HFFc6 (cell line): ENCODE measurements at places on chromosomes 2 and 18. TPM values are rescaled to one million over a fixed set of nuclear protein-coding genes. Genes with fewer than 3 reads are reported as not detected.

DNA sequence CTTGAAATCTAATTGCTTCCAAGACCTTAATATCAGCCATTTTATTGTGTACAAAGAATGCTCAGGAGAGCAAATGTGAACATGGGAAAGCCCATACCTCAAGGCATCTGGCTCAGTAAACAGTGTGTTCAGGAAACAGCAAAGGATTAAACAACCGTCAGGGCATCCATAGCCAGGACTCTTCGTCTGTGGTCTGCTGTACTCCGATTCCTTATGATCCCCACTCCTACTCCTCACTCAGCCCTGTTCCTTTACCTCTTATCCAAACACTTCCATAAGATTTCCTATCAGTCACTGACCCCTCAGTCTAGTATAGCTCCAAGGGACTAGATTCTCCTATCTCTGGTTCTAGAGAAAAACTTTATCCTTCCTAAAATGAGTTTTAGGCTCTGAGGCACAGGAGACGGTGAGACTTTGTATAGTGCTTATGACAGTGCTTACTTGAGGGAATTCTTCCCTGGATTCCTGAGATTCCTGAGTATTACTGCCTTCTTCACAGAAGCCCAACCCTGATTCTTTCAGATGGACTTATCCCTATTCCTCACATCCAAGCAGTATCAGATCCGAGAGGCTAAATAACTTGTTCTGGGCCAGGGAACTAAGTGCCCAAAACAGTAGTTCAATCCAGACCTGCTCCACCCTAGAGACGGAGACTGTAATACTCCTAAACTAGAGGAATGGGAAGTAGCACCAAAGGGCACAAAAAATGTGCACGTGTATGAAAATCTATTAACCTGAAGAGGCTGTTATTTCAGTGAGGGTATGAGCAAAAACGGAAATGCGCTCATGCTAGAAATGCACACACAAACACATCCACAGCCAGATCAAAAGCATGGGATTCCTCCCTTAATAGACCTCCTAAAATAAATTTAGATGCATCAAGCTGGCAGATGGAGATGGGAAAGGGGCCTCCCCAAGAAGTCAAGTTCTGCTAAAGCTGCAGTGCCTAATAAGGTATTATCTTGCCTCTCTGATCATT lies 42.1 kb upstream of the SIGLEC15 start:
- 0 out of 2 replicates have a peak, but pooled peaks cover 4% of the 10 kb centered on the region for H3K36me3 ChIP-seq
- no peaks in the 10 kb centered on the region; the same call in none of the 2 replicates for H3K27me3 ChIP-seq
- peak; percentile 65 for DNase-seq
- H3K4me1 ChIP-seq: peaks cover 85% of the 10 kb centered on the region
- H3K27ac ChIP-seq: peak overlapping the region; percentile 96

CYP26B1 gene
- total RNA-seq: 0.14 and 0.21 TPM in 2 replicates

GRCh38 chr2:231015478-231015877 lies 19.6 kb downstream of the SPATA3 start:
- H3K36me3 ChIP-seq: no peaks in the 10 kb centered on the region
- H3K4me3 ChIP-seq: no peak overlapping the region
- no peaks in the 10 kb centered on the region for H3K4me1 ChIP-seq
- H3K27me3 ChIP-seq: peaks cover 32% of the 10 kb centered on the region
- DNase-seq: no peak

IL36G gene
- total RNA-seq: not detected in 3 replicates

GYPC gene
- total RNA-seq: 20.0 to 29.6 TPM (median 25.4 TPM) in 3 replicates

RGPD4 gene
- 0.11 TPM in 1 of 3 replicates, not detected in the others for total RNA-seq

DNA sequence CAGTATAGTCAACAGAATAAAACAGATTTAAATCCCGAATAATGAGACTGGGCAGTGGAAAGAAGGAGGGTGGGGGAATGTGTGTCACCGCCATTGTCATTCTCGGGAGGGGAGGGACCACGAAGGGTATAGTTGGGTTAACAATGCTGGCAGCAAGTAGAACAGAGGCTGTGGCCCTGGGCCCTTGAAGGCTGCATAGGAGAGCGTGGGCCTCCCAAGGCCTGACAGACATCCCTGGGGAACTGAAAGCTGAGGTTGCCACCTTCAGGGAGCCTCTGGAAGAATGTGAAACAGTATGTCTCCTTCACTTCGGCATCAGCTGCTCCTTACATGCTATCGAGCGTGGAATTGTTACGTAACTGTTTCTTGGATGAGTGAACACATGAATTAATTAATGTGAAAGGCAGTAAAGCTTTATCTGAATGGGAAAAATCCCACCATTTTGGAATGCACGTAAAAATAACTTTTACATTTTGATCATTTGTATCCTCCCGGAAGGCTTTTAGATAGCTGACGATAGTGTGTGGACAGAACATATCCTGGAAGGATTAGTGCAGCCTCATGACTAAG lies 92.8 kb upstream of the TTC39C start:
- H3K4me1 ChIP-seq: peaks cover 14% of the 10 kb centered on the region
- peaks cover 8% of the 10 kb centered on the region for H3K27me3 ChIP-seq
- H3K36me3 ChIP-seq: no peaks in the 10 kb centered on the region
- H3K4me3 ChIP-seq: no peak overlapping the region
- H3K27ac ChIP-seq: no peak overlapping the region

DNA sequence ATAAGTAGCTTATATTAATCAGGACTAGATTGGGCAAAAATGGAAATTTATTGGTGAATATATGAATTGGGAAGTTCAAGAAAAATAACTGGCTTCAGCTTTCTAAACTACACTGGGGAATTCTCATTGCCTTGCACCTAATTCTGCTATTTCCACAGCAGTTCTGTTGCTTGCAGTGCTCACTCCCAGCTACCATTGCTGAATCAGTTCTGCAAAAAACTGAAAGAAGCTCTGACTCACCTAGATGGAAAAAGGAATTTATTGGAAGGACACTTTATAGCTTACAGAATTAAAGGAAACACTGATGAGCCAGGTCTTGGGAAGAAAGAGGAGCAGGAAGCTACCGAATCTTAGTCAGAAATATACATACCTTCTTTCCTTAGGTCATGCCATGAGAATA lies 60.3 kb upstream of the ACVR1 start:
- H3K27me3 ChIP-seq: peaks cover 4% of the 10 kb centered on the region; the same call in 1 of the 2 replicates
- no peak for DNase-seq
- peaks cover 6% of the 10 kb centered on the region; the same call in 1 of the 2 replicates for H3K4me1 ChIP-seq
- no peaks in the 10 kb centered on the region for H3K36me3 ChIP-seq
- H3K4me3 ChIP-seq: no peak overlapping the region

DNA sequence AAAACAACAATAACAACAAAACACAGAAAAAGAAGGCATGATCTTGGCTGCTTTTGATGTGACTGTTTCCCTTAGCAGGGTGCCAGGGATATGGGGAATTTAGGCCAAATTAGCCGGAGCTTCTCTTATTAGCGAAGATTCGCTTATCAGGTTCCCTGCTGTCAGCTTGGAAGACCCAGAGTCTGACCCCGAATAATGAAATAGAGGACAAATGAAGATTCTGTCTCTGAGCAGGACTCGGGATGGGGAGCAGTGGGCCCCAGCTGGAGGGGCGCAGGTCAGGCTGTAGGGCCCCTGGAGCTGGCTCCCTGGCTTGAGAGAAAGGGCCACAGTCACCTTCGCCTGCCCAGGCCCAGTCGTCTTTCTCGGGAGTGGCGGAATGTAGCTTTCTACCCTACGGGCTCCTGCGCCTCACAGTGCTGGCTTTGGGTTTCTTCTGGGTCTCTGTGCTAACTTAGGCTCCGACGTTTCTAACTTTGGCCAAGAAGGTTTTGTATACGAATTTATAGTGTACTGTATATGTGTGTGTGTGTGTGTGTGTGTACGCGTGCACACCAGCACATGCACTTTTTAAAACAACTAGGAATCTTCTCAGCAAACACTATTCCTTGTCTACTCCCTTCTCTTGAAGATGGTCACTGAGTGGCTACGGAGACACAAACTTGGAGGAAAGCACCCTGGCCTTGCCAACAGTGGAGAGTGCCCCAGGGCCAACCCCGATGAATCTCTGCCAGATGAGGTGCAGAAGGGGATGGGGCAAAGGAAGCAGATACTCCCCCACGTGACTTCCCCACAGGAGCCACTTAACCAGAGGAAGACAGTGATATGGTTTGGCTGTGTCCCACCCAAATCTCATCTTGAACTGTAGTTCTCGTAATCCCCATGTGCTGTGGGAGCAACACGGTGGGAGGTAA lies 195.6 kb upstream of the COPS8 start:
- H3K36me3 ChIP-seq: no peaks in the 10 kb centered on the region
- DNase-seq: no peak
- peaks cover 6% of the 10 kb centered on the region; the same call in 1 of the 2 replicates for H3K27me3 ChIP-seq
- H3K4me3 ChIP-seq: no peak overlapping the region

DNA sequence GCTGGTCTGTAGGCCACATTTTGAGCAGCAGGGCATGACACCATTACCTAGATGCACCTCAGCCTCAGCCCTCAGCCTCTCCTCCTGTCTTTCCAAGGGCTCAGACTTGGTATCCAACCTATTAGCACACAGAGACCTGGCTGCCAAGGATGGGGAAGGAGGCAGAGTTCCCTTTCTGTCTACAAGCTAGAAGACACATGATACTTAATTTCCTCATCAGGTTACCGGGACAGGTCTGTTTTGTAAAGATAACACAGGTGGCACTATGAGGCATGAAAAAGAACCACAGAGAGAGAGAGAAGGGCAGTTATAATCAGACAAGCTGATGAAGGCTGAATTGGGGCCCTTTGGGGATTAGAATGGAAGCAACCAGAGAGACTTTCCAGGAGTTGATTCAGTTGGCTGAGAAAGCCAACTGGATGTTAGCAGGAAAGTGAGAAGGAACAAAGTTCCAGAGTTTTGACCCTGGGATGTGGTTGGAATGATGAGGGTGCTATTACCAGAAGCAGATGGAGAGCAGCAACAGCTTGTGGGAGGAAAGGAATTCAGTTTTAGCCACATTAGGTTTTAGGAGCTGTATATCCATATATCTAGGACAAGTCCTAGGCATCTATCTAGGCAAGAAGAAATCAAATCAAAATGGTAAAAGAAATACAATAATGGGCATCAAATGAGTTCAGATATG lies 46.0 kb upstream of the RMND5A start:
- no peak overlapping the region for H3K27ac ChIP-seq
- H3K36me3 ChIP-seq: no peaks in the 10 kb centered on the region
- peaks cover 17% of the 10 kb centered on the region for H3K27me3 ChIP-seq
- H3K4me3 ChIP-seq: no peak overlapping the region

- no peak for DNase-seq
- peaks cover 43% of the 10 kb centered on the region for H3K4me1 ChIP-seq
- H3K36me3 ChIP-seq: no peaks in the 10 kb centered on the region
- no peak overlapping the region for H3K4me3 ChIP-seq
Measured at GRCh38 chr2:233031556-233032500, 644 bp upstream of the NEU2 start.

- peaks cover 10% of the 10 kb centered on the region for H3K27me3 ChIP-seq
- no peak overlapping the region for H3K4me3 ChIP-seq
- H3K27ac ChIP-seq: no peak overlapping the region
- no peaks in the 10 kb centered on the region for H3K36me3 ChIP-seq
- H3K4me1 ChIP-seq: peaks cover 11% of the 10 kb centered on the region
Measured at GRCh38 chr2:74702001-74702715, 48.1 kb downstream of the SEMA4F start.
